T47D (cell line): ENCODE measurements at places on chromosomes 7 and 10.

GRCh38 chr10:70729763-70730357 lies 55.3 kb downstream of the TBATA start:
- DNase-seq = no peak

- DNase-seq = no peak
Observed at GRCh38 chr7:94530109-94530508, 20.5 kb downstream of the CASD1 start.

DNA sequence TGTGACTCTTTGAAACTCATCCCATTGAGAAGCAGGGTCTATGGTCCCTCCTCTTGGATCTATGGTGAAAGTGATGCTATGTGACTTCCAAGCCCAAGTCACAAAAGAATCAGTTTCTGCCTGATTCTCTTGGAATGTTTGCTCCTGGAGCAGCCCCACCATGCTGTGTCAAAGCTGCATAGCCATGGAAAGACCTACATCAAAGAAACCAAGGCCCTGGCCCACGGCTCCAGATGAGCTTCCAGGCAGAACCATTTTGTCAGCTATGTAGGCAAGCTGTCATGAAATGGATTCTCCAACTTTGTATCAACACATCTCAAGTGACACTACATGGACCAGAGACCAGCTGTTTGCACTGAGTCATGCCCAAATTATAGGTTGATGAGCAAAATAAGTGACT lies 77.0 kb downstream of the AASS start:
- no peak for DNase-seq

DNA sequence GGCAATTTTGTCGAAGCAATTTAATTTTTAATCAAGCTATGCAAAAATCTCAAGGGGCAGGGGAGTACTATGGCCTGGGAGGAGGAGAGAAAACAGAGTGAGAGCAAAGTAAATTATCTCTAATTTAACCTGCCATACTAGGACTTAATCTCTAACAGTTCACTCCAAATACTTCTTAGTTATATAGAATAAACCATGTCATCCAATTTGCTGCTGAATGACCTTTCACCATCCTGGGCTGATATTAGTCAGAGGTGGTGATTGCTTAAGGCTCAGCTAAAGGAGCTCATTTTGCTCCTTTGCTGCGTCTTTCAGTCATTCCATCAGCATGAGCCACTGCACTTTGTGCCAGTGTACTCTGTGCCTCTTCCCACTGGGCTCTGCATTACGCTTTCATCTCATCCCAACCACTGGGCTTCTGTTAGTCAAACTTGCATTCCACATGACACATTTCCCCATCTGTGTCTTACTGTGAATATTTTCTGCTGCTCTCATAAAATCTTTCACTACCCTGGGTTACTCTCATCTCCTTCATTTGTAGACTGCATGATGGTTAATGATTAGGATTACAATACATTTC lies 84.3 kb downstream of the CD36 start:
- no peak for DNase-seq

DNA sequence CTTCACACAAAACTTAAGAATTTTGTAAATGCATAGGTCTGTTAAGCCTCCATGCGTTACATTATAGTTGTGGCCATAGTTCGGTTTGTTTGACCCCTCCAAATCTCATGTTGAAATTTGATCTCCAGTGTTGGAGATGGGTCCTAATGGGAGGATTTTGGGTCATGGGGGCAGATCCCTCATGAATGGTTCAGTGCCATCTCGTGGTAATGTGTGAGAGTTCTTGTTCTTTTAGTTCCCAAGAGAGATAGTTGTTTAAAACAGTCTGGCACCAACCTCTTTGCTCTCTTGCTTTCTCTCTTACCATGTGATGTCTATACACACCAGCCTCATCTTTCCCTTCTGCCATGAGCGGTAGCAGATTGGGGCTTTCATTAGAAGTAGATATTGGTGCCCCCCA lies 264.3 kb downstream of the TCF7L2 start:
- DNase-seq = no peak

- no peak for DNase-seq
Observed at GRCh38 chr7:99404235-99404976, 4.0 kb downstream of the PDAP1 start.

DNA sequence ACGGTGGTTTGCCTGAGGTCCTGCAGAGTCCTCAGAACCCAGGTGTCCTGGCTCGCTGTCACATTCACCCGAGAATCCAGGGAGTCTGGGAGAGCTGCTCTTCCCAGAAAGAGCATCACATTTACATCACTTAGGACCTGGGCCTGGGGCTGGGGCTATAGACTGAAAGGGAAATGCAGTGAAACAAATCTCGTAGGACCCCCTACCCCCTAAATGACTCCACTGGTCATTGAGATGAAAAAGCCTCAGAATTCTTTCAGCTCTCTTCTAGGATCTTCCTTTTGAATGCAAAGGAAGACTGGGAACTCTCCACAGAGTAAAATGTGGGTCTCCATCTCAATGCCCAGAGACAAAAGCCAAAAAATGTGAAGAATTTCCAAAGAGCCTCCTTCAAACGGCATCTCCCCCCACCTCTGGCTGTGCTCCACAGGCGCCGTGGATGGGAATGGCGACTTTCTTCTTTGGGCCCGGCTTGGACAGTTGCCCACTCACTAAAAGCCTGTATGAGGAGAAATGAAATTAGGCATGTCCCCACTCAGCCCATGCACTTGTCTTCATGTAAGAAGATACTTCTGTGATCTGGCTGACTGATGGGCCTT lies 49.0 kb upstream of the PODXL start:
- DNase-seq = no peak

DNA sequence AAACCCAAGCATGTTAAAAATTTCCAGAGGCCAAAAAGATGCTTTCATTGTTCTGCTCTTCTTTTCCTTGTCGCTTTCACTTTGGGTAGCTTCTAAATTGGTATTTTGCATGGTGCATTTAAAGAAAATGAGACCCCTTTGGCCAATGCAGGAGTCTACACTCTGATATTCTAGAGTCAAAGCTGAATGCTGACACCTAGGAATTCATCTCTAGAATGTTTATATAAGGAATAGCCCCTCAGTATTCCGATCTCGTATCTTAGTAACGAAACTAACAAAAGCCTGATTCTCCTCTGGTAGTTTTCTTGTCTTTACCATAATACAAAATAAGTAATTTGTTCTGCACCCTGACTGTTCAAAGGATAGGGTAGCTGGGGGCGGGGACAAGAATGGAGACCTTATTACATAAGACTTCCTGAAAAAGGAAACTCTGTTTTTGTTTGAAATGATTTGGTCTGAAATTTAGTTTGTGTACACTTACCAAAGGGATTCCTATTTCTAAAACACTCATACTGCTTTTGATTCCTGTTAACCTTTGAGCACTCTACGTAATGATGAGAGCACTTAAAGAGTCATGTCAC lies 17.1 kb downstream of the IKZF1 start:
- no peak for DNase-seq

GRCh38 chr10:133169173-133169947 lies 9.3 kb downstream of the KNDC1 start:
- DNase-seq = no peak

GRCh38 chr7:80960244-80960795 lies 41.5 kb upstream of the SEMA3C start:
- DNase-seq = no peak

DNA sequence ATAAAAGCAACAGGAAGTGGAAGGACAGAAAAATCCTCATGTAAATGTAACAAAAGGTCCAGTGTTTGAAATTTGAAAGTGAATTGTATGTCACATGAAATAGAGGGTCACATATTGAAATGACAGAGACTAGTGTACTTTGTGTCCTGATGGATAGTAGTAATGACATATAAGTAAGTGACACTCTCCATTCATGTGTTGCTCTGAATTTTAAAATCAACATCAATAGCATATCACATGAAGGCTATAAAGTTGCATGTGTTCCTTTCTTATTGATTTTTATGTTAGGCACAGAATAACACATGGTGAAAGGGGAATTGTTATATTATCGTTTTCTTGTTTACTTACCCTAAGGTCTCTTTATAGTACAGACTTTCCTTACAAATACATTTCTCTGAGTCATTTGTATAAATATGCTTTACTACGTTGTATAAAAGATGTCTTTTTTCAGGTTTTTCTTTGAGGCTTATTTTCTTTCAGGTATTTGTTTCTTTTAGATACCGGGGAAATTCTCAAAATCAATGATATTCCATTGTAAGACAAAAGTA lies 104.6 kb upstream of the CACNA2D1 start:
- DNase-seq = no peak

GRCh38 chr10:99658622-99659030 lies 683 bp upstream of the ENTPD7 start:
- DNase-seq = peak; percentile 35

- DNase-seq = no peak
Observed at GRCh38 chr10:94859086-94859485, 79.4 kb upstream of the CYP2C9 start.

DNA sequence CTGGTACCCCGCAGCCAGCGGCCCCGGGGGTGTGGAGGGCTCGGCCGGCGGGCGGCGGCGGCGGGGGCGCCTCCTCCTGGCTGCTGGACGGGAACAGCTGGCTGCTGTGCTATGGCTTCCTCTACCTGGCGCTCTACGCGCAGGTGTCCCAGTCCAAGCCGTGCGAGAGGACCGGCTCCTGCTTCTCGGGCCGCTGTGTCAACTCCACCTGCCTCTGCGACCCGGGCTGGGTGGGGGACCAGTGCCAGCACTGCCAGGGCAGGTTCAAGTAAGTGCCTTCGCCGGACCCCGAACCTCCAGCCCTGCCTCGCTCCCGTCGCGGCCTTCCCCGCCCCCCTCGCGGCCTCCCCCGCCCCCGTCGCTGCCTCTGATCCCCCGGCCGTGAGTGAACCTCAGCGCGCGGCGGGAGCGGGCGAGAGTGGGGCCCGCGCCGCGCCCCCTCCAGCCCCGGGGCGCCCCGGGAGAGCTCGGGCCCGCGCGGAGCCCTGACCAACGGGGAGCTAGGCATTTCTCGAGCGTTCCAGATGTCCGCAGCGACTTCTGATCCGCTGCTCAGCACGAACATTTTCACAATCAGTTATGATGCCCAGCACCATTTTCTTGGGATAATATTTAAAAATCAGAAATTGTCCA lies 727 bp downstream of the ATRNL1 start:
- peak; percentile 38 for DNase-seq
